ENCODE measurements at places on chromosomes 16 and 17. TPM values are rescaled to one million over a fixed set of nuclear protein-coding genes. Genes with fewer than 3 reads are reported as not detected.

DNA sequence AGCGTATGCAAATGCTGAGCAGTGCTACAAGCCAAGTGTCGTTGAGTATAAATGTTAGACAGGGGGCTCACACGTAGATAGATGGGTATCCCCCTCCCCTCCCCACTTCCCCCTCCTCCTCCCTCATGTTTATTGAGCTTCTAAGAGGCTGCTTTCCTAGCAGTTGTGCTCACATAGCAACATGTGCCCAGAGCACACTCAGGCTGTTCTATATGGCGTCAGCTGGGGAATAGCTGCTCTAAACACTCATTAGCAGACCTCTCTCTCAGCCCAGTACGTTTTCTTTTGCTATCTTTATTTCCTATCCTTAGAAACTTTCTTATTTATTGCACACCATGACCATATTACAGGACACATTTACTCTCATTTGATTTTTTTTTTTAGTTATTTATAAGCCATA lies 1.8 kb downstream of the KCNJ2 start:
- no peak for DNase-seq
- peaks cover 18% of the 10 kb centered on the region for H3K36me3 ChIP-seq
- H3K4me1 ChIP-seq = no peaks in the 10 kb centered on the region
- H3K27me3 ChIP-seq = peaks cover 13% of the 10 kb centered on the region

GRCh38 chr17:62070900-62071299 lies 5.8 kb upstream of the MED13 start:
- no peaks in the 10 kb centered on the region for H3K4me1 ChIP-seq
- DNase-seq = no peak
- H3K4me3 ChIP-seq = no peak overlapping the region
- H3K27ac ChIP-seq = no peak overlapping the region

- H3K27me3 ChIP-seq = no peaks in the 10 kb centered on the region
- peak overlapping the region; percentile 23 for H3K27ac ChIP-seq
- no peak overlapping the region for H3K4me3 ChIP-seq
These were observed 31.7 kb downstream of the TOM1L2 start for GRCh38 chr17:17940441-17940911.

DNA sequence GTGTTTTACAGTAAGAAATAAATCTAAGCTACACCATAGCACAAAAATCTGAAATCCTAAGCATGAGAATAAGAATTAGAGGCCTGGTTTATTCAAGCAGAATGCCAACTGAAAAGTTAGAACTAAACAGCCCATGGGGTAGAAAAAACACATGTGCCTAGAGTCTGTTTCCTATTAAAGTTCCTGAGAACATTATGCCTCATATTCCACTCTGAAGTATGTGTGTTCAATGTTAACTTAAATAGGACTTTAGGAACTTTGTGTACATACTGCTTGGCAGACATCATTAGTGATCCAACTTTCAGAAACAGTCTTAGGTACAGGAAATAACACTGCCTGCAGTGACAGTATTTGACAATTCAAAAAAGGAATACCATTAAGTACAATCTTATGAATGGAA lies 18.2 kb downstream of the HEATR6 start:
- H3K27ac ChIP-seq = no peak overlapping the region
- H3K4me1 ChIP-seq = no peaks in the 10 kb centered on the region
- peaks cover 83% of the 10 kb centered on the region for H3K36me3 ChIP-seq
- no peaks in the 10 kb centered on the region for H3K27me3 ChIP-seq
- no peak for DNase-seq

DNA sequence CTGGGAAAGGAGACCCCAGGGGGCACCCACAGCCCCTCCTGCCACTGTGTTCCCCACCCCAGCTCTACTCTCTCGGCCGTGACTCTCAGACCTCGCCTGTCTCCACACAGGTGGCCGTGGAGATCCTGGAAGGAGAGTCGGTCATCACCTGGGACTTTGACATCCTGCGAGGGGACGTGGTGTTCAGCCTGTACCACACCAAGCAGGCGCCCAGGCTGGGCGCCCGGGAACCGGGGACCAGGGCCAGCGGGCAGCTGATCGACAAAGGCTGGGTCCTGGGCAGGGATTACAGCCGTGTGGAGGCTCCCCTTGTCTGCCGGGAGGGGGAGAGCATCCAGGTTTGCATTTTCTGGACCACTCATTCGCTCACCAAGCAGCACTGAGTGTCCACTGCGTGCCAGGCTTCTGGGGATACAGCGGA lies 25.4 kb downstream of the NAGPA start:
- no peak overlapping the region for H3K4me3 ChIP-seq
- H3K27ac ChIP-seq = no peak overlapping the region
- H3K27me3 ChIP-seq = no peaks in the 10 kb centered on the region
- H3K36me3 ChIP-seq = no peaks in the 10 kb centered on the region

DNA sequence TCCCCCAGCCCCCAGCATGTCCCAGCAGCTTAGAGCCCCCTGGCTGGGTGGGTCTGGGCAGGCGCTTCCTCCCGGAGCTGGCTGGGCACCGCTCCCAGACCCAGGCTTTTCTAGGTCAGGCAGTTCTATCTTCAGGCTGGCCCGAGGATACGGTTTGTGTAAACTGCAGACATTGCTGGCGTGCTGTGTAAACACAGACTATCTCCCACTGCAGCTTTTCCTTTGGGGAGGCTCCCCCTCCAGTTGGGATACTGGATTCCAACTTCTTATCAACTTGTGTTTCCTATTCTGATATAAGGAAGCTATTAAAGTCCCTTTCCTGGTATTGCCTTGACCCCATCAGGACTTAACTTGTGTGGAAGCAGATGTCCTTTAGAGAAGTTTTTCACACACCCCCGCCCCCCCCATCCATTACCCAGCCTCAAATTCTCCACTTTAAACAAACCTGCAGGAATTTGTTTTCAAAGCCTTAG lies 18.3 kb upstream of the GNA13 start:
- H3K4me3 ChIP-seq = no peak overlapping the region
- peaks cover 3% of the 10 kb centered on the region for H3K4me1 ChIP-seq

DNA sequence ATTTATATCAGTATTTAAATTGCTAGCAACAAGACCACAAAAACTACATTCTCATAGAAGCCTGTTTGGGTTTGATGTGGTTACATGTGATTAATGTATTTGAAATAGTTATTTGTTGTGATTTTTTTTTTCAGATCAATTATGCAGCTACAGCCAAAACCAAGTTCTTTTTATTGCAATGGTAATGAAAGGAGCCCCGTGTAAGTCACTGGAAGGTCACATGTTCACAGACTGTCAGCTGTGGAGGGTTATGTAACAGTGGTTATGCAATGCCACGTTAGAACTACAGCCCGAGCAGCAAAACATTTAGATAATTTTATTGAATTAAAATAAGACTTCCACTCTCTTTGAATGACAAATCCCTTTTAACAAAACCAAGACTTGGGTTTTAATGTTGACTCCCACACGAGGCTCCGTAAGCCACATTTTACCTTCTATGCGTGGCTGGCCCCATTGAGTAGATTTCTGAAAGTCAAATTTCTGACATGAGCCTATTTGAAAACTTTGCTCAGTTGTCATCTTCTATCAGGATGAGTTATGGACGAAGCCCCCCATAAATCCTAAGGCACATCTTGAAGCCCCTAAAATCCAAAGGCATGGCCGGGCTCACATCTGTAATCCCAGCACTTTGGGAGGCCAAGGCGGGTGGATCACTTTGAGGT lies 41.8 kb upstream of the SEC14L1 start:
- H3K36me3 ChIP-seq = no peaks in the 10 kb centered on the region
- H3K27ac ChIP-seq = peak overlapping the region; percentile 71
- no peaks in the 10 kb centered on the region for H3K27me3 ChIP-seq
- H3K4me1 ChIP-seq = peaks cover 53% of the 10 kb centered on the region

DNA sequence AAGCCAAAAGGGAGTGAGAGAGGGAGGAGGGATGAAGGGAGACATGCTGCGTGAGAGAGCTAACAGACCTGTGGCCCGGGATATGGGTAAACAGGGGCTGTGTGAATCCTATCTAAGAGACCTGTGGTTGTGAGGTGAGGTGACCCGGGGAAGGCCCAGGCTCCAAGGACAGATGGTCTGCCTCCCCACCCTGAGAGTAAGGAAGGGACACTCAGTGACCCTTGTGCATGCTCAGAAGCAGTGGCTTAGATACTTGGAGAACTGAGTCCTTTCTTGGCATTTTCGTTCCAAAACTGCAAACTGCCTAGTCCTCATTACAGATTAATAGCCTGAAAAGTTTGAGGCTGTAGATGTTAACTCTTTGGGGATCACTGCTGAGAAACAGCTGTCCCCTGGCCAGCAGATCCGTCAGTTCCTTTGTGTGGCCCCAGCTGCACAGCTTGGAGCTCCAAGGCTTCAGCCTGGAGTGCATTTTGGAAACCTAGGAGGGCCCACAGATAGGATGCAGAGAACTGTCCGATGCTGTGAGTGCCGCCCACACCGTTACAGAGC lies 121.6 kb downstream of the SMG6 start:
- H3K4me3 ChIP-seq = no peak overlapping the region
- H3K27me3 ChIP-seq = no peaks in the 10 kb centered on the region
- H3K27ac ChIP-seq = peak overlapping the region; percentile 53
- H3K36me3 ChIP-seq = no peaks in the 10 kb centered on the region
- H3K4me1 ChIP-seq = peaks cover 59% of the 10 kb centered on the region

DNA sequence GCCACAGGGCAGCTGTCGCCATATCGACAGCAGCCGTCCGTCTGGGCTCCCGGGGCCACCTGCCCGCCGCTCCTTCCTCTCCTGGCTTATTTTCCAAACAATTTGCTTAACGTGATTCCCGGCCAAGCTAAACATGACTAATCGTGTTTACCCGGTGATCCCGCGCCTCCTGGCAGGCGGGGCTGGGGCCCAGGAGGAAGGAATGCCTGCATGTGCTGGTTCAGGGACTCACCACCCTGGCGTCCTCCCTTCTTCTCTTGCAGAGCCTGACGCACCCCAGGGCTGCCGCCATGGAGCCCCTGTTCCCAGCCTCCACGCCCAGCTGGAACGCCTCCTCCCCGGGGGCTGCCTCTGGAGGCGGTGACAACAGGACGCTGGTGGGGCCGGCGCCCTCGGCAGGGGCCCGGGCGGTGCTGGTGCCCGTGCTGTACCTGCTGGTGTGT lies 6.1 kb downstream of the SSTR5 start:
- no peaks in the 10 kb centered on the region for H3K36me3 ChIP-seq
- H3K4me3 ChIP-seq = no peak overlapping the region
- H3K4me1 ChIP-seq = no peaks in the 10 kb centered on the region
- H3K27me3 ChIP-seq = peaks cover 95% of the 10 kb centered on the region

GRCh38 chr16:22053921-22054341 lies 38.4 kb upstream of the VWA3A start:
- H3K4me3 ChIP-seq = no peak overlapping the region
- no peak overlapping the region for H3K27ac ChIP-seq
- H3K27me3 ChIP-seq = no peaks in the 10 kb centered on the region
- no peak for DNase-seq

GRCh38 chr17:61401389-61402072 lies 1.9 kb downstream of the TBX2 start:
- peaks cover 7% of the 10 kb centered on the region for H3K4me1 ChIP-seq
- H3K27me3 ChIP-seq = peaks cover 71% of the 10 kb centered on the region
- H3K27ac ChIP-seq = peak overlapping the region; percentile 77
- no peak for DNase-seq
- H3K4me3 ChIP-seq = peak overlapping the region; percentile 53

GRCh38 chr17:9766970-9767369 lies 24.4 kb downstream of the DHRS7C start:
- H3K27me3 ChIP-seq = no peaks in the 10 kb centered on the region
- no peaks in the 10 kb centered on the region for H3K4me1 ChIP-seq
- H3K36me3 ChIP-seq = no peaks in the 10 kb centered on the region
- no peak for DNase-seq

GRCh38 chr17:30354701-30355100 lies 20.8 kb upstream of the TMIGD1 start:
- peaks cover 37% of the 10 kb centered on the region for H3K4me1 ChIP-seq
- no peaks in the 10 kb centered on the region for H3K36me3 ChIP-seq
- no peak overlapping the region for H3K4me3 ChIP-seq
- no peaks in the 10 kb centered on the region for H3K27me3 ChIP-seq
- no peak overlapping the region for H3K27ac ChIP-seq
- no peak for DNase-seq

- no peaks in the 10 kb centered on the region for H3K27me3 ChIP-seq
- no peaks in the 10 kb centered on the region for H3K36me3 ChIP-seq
- H3K4me3 ChIP-seq = no peak overlapping the region
- H3K27ac ChIP-seq = no peak overlapping the region
- DNase-seq = no peak
These were observed 834.3 kb upstream of the CDH8 start for GRCh38 chr16:62870554-62870953.

Gene OR3A2
- 0.87 TPM for total RNA-seq

DNA sequence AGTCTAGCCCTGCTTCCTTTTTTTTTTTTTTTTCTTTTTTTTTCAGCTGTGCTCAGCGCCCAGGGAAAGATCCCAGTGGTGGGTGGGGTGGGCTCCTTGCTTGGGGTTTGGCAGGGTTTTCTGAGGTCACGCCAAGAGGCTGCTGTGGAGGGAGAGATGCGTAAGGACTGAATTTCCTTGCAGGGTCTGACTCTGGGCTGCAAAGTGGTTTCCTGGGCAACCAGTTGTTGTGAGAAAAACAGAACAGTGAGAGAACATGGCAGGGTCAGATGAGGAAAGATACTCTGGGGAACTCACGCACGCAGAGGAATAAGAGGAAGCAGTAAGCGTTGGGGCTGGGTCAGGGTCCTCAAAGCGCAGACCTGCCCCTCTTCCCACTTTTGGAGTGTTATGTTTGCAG lies 119.5 kb downstream of the IRF8 start:
- peaks cover 5% of the 10 kb centered on the region for H3K4me1 ChIP-seq
- no peak overlapping the region for H3K4me3 ChIP-seq
- peaks cover 29% of the 10 kb centered on the region for H3K27me3 ChIP-seq

DNA sequence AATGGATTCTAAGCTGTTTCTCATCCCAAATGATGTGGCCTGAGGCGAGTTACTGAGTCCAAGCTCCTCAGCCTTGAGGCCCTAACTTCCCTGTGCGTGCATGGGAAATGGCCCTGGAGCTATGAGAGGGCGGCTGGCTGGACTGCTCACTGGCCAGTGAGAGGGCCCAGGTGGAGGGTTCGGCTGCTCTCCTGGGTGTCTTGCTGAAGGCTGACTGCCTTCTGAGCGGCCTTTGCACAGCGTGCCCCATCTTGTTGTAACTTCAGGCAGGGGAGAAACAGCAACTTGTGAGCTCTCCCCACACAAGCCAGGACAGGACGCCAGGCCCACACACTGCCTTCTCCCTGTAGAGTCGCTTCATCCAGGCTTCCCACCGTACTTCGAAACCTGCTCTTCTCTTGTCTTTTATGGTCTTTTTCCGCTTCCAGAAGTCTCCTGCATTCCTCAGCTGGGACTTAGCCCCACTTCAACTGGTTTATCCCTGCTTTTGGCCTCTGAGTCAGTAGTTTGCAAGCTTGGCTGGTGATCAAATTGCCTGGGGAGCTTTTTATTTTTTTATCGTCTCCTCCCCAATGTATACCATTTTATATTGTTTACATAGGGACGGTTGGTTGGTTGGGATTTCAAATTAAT lies 13.3 kb downstream of the CDH3 start:
- no peaks in the 10 kb centered on the region for H3K36me3 ChIP-seq
- no peak overlapping the region for H3K4me3 ChIP-seq
- no peak for DNase-seq
- H3K27ac ChIP-seq = peak overlapping the region; percentile 73

DNA sequence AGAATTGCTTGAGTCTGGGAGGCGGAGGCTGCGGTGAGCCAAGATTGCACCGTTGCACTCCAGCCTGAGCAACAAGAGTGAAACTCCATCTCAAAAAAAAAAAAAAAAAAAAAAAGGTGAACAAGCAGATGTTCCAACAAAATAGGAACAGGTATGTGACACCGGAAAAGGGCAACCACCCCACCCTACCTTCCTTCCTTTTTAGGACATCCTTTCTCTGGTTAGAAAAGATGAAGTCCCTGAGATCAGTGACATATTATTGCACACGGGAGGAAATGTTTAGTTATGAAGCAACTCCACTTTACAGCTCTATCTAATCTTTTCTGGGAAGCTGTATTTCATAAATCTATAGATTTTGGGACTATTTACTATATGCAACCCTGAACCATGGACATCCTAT lies 114.2 kb upstream of the MON1B start:
- H3K36me3 ChIP-seq = no peaks in the 10 kb centered on the region
- no peaks in the 10 kb centered on the region for H3K4me1 ChIP-seq
- no peak overlapping the region for H3K27ac ChIP-seq
- H3K4me3 ChIP-seq = no peak overlapping the region
- no peaks in the 10 kb centered on the region for H3K27me3 ChIP-seq
